NCI-H526 treated with DMSO at 0.1 percent for 48 hours (cell line): ENCODE measurements at places on chromosomes 11 and 22.

- peak; percentile 89 for DNase-seq
Measured at GRCh38 chr11:120339394-120339890, 3.2 kb downstream of the ARHGEF12 start.

- DNase-seq: no peak
Measured at GRCh38 chr22:17590586-17590985, 27.3 kb downstream of the SLC25A18 start.

- DNase-seq: no peak
Measured at GRCh38 chr11:95516786-95517185, 272.8 kb downstream of the FAM76B start.

- no peak for DNase-seq
Measured at GRCh38 chr22:24326266-24326665, 55.6 kb downstream of the SPECC1L start.

DNA sequence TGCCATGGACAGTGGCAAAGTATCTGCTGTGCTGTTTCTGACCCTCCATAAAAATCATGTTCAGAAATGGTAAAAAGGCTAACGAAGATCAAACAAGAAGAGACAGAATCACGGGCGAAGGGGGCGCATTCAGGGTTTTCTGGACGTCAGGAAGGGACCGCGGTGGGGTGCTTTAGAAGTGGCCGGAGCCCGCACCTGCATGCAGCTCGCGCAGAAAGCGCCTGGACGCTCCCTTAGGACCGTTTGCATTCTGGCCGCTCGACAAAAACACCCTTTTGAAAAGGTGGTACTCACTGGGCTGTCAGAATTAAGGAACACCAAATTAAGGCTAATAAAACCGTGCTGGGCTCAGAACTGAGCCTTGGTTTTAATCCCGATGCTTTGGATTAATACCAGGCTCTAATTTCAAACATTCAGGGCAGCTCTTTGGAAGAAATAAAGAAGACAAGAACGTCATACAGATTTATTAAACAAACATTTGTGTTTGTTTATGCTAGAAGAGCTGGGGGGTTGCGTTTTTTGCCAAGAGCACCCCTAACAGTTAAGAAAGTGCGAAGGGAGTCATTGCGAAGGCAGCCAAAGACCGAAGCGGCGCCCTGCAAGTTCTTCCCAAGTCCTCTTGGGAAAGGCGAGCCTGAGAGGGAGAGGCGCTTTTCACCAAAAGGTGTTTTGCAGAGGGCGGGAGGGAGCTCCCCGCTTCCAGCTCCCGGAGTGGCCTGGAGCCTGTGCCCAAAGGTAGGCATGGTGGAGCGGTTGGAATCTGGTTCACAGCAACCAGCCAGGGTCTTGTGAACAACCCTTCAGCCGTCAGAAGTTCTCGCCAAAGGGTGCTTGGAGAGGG is 47.7 kb upstream of the DBX1 start:
- DNase-seq: no peak

- DNase-seq: no peak
Measured at GRCh38 chr22:41169157-41169556, 36.0 kb upstream of the L3MBTL2 start.

GRCh38 chr11:103370076-103370475 is 260.9 kb downstream of the DYNC2H1 start:
- no peak for DNase-seq

DNA sequence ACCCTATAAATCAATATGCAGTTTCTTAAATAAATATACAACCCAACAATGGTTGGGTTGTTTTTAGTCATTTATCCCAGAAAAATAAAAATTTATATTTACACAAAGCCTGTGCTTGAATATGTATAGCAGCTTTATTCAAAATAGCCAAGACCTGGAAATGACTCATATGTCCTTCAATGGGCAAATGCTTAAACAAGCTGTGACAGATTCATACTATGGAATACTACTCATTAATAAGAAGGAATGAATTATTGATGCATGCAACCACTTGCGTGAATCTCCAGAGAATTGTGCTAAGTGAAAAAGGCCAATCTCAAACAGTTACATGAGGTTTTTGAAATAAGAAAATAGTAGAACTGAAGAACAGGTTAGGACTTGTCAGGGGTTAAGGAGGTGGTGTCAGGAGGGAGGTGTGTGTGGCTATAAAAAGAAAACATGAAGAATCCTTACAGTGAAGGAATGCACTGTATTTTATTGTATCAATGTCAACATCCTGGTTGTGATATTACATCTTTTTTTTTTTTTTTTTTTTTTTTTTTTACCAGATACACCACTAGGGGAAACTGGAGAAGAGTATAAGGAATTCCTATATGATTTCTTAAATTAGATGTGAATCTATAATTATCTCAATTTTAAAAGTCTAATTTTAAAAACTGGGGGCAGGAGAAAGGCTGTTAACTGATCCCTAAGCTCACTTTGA is 82.4 kb upstream of the CD44 start:
- no peak for DNase-seq

DNA sequence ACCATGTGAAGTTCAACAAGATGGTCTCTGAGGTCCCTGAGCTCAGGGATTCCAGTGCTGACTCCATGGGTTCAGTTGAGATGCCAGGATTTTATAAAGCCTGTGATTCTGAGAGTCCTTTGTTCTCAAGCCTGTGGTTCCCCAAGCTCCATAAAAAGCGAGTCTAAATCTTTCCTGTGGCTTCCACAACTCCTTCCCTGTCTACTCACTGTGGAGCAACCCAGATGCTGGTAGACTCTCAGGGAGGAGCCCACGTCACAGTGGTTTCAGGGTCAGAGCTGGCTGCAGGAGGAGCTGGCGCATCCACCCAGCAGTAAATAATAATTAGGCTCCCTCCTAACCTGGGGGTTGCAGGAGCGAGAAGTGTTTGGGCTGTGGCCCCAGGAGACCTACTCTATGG is 2.0 kb upstream of the RELT start:
- no peak for DNase-seq

GRCh38 chr11:27266125-27266524 is 96.9 kb downstream of the CCDC34 start:
- DNase-seq: no peak

DNA sequence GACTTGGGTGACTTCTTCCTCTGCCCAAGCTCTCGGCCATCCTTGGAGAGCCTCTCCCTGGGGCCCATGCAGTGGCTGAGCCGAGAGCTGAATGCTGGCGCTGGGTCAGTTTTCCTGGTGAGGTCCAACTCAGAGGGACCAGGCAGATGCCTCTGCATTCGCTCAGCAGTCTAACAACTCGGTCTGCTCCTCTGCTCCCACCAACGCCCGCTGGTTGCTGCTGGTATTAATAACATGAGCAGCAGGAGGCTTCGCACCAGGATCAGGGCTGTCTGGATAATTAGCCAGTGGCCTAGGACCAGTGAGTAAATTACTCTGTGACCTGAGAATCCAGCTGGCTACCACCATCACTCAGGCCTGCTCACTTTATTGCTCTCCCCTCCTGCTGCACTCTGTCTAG is 77.7 kb upstream of the FAM181B start:
- no peak for DNase-seq

DNA sequence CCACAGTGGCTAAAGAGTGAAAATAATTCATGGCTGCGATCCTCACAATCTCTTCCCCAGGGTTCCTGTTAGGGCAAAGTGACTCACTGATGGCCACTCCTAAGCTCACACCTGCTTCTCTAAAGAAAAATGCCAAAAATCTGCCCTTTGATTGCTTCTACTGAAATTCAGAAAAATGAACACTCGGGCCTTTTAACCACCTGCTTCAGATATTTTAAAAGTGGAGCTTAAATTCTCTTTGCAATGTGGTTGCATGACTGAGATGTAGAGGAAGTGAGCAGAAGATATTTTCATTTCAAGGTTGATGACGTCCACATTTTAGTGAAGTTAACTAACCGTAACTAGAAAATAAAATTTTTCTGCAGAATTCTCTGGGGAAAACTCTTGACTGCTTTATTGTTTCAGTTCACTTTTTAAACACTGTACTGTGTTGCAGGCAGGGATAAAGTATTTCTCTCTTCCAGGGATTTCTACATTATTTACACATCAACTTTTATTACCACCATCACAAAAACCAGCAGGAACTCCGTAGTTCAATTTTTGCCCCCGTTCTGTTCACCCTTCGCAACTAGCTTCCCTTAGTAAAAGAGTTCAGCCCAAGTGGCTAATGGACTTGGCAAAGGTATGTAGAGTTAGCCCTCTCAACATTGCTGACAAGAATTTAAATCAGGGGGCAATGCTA is 8.5 kb downstream of the RAB30 start:
- no peak for DNase-seq

GRCh38 chr11:78015878-78016277 is 7.2 kb downstream of the KCTD14 start:
- DNase-seq: no peak

- no peak for DNase-seq
Measured at GRCh38 chr11:36312611-36313472, 16.8 kb downstream of the PRR5L start.

DNA sequence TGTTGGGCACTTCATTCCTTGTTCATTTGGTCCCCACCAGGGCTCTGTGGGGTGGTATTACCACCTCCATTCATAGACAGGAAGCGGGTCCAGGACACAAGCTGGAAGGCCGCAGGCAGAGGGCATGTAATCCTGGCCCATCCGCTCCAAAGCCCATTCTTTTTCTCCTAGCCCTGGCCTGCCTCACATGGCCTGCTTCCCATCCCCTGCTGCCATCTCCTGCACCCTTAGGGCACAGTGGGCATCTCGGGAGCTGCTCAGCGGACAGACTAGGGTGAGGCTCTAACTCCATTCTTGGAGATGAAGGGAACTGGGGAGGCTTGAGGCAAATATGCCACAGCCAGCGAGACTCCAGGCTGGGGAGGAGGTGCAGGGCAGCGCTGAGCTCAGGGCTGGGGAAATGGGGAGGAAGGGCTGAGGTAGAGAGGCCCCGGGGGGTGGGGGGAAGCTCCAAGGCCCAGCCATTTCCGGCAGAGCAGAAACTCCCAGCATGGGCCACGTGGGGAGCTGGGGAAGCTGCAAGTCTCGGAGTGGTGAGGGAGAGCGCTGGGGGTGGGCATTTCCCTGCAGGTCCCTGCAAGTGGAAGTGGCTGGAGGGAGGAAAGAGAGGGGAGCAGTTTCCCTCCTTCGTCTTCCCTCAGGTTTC is 14.3 kb upstream of the BCL9L start:
- DNase-seq: no peak

DNA sequence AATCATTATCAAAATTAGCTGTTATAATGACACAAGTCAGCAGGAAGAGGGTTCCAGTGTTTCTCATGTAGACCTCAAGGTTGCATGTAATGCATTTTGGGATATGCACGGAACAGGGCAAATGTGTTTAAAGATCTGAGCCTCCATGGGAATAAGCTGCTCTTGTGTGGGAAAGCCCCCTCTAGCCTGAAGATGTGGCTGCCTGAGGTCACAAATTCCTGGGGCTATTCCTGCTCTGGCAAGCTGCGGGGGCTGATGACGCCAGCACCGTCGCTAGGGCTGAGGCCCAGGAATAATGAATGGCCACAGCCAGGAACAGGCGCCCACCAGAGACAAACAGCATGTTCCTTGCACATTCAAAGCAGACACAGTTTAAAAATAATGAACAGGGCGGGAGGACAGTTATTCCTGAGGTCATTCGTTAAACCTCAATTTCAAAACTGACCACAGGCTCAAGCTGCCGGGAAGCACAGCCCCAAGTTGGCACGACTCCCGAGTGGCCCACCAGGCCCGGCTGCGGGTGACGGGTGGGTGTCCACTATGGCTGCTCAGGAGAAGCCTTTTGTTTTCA is 11.7 kb downstream of the OSBPL5 start:
- no peak for DNase-seq

DNA sequence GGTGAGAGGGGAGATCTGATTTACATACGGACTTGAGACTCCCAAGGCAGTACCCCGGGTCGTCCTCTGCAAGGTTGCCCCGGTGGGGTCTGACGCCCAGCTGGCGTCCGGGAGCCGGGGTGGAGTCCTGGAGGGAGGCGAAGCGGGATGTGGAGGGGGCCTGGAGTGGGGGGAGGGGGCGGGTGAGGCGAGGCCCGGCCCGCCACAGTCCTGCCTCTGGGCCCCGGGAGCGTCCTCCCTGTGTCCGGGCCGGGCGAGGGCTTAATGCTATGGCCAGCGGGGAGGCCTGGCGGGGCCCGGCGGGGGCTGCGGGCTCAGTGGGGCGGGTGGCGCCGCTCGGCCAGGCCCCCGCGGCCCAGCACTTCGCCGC is 2.4 kb upstream of the MYBPC3 start:
- no peak for DNase-seq

GRCh38 chr11:88447281-88447680 is 109.7 kb upstream of the CTSC start:
- no peak for DNase-seq

- no peak for DNase-seq
Measured at GRCh38 chr11:61896665-61897386, 5.5 kb upstream of the FADS3 start.

DNA sequence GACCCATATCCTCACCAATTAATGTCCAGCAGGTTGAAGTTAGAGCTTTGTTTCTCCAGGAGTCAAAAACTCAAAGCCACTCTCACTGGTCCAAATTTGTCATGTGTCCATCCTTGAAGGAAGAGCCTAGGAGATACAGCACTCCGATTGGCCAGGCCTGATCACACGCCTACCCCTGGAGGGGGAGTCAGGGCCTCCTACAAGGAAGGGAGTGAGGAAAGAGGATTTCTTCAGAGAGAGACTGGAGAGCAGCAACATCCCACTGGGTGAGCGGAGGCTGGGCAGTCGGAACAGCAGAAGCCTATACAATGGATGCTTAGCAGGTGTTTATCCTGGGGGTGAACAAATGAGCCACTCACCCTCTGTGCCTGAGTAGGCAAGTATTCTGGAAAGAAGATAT is 113.9 kb downstream of the TRIM29 start:
- no peak for DNase-seq

DNA sequence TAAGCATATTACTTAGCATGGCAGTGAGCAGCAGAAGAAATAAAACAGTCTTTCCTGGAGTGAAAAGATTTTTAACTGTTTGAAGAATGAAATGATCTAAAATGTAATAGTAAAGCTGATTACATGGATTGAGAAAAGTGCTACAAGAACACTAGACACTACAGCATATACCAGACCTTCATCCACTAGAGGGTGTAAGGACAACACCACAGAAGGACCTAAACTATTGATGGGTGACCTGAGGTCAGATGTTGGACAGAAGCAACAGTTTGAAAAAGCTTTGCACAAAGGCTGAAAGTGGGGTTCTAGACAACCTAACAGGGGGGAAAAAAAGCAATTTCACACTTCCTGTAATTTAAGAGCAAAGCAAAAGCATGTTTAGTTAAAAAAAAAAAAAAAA is 97.7 kb downstream of the RBFOX2 start:
- DNase-seq: peak; percentile 24

DNA sequence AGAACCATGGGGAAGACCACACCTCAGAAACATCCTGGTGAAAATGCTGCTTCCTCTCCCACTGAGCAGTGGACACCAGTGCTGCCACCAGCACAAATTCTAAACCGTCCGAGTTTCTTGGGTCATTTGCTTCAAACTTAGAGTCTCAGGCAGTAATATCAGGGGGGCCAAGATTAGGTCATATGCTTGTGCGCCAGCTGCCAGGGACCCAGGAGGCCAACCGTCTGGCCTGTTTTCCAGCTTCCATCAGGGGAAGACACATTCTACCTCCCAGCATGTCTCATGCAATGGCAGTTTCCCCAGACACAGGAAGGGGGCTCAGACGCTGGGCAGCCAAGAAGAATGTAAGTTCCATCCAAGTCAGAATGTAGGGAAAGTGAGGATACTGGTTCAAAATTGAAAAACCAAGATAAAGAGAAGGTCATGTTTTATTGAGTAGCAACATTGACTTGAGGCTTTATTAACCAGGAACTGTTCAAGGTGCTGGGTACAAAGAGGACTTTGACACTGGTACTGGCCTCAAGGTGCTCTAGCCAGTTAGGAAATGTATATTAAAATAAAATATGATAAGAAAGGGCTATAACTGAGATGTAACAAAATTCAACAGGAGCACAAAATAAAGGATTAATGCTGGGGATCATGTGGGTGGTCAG is 59.7 kb upstream of the EED start:
- no peak for DNase-seq
